ENCODE measurements at places on chromosomes 3 and 15.

GRCh38 chr3:70621451-70621850 lies 309.0 kb upstream of the MDFIC2 start:
- DNase-seq, result no peak

DNA sequence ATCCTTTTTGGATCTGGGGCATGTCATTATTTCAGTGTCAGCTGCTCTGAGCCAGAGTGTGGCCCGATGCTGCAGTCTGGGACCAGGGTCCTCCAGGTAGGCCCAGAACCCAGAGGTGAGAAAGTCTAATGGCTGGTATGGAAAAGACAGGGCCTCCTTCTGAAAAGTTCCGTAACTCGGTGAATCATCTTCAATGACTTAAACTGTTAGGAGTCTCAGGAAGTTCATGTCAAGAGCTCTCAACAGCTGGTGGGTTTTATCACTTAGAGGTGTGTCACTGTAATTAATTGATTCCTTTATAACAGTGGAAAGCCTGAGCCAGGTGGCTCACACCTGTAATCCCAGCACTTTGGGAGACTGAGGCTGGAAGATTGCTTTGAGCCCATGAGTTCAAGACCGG lies 28.5 kb upstream of the PDE8A start:
- no peak for DNase-seq

GRCh38 chr15:101675015-101675414 lies 22.8 kb upstream of the TM2D3 start:
- DNase-seq, result no peak

DNA sequence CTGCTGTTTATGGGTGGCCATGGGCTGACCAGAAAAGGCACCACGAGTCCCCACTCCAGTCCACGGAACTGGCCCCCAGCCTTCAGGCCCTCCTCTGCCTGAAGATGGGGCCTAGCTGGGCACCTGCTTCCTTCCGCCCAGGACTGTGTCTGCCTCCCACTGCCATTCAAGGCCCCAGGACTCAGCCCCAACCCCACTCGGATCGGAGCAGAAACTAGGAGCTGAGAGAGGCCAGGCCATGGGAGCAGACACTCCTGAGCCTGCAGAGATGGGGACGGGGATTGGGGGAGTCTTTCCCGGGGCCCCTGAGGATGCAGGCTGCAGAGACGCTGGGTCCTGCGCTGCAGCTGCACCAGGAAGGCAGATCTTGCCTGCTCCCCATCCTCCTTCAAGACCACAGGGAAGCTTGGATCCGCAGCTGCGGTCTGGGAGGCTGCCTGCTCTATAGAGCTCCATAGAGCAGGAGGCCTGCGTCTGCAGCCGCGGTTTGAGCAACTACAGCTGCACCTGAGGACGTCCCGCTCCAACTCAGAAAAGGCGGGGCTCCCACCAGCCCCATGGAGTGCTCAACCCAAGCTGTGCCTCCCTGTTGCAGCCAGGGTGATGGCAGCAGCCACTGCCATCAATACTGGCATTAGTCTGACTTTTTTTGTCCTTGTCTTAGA lies 383.9 kb upstream of the TMCO5A start:
- DNase-seq, result no peak

DNA sequence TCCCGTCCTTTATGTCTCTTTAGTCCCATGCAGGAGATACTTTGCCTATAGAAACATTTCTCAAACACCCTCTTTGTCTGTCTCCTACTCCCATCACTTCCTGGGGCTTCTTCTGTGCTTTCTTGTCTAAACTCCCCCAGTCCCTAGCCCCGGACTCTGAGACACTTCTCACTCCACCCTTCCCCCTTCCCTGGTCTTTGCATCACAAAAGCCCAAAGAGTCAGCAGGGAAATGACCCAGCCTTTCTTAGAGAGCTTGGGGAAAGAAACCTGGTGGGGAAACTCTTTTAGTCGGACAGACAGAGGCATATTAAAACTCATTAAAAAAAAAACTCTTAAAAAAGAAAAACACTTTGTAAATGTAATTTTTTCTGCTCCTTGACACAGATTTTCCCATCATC lies 211.2 kb downstream of the TJP1 start:
- DNase-seq, result no peak

DNA sequence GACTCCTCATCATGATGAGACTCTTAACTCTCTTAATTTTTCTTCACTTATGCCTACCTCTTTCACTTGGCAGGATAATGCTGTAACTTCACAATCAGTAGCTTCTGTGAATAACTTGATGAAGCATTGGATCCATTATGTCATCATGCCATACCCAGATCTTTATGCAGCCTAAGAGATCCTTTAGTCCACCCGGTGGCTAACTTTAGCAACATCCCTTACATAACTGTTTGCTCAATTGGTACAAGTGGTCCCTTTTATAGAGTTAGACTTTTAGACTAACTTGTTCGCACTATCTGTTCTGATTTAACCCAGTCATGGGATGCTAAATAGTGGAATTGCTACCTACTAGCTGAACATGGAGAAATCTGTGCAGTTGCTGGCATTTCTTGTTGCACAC lies 184.5 kb downstream of the USP13 start:
- DNase-seq, result peak; percentile 31

DNA sequence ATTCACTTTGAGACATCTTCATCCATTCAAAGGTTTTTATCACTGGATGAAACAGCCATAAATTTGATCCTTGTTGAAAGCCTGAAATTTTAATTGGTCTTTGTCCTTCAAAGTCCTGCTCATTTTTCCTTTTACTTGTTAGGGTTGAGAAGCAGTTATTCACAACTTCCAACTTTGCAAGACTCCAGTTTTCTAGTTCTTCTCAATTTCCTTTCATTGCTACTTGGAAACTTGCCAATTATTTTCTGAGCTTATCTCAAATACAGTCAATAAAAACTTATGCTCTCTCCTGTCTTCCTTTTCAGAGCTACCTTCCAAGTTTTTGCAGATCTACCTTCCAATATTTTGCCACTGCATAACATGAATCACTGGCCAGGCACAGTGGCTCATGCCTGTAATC lies 23.7 kb upstream of the CD276 start:
- DNase-seq, result peak; percentile 23

DNA sequence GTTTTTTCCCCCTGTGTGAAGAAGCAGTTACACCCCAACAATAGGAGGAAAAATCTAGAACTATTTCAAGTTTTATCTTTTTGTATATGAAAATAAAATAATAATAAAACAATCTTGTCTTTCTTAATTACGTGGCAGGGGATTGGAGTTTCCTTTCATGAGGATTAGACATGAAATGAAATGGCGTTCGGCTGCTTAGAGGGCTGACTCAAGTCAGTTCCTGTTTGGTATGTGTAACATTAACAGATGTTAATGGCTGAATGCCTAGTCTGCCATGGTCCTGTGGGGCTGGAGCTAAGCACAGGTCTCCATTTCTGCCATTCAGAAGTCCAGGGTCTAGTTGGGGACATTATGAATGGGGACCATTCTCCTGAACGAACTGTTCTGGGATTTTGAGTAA lies 3.1 kb upstream of the EXOG start:
- DNase-seq, result peak; percentile 8
